Germinal center (tissue), 1 donor: ENCODE measurements at places on chromosomes 7 and 10.

- DNase-seq: no peak
Observed at GRCh38 chr10:16905320-16905719, 88.1 kb upstream of the RSU1 start.

DNA sequence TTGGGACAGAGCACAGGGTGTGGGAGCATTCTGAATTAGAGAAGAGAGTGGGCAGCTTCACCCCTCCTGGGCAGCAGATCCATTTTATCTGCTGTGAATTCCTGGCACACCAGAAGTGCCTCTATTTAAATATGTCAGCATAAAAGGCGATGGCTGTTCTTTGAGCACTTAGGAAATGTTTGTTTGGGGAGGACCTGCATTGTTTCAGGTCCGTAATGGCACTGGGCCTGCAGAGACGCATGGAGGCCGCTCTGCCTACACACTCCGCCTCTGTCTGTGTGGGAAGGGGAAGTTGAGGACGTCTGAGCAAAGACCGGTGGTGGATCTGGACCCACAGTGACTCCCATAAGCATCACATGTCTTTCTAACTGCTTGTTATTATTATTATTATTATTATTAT, 253.2 kb downstream of the CAMK1D start:
- no peak for DNase-seq

DNA sequence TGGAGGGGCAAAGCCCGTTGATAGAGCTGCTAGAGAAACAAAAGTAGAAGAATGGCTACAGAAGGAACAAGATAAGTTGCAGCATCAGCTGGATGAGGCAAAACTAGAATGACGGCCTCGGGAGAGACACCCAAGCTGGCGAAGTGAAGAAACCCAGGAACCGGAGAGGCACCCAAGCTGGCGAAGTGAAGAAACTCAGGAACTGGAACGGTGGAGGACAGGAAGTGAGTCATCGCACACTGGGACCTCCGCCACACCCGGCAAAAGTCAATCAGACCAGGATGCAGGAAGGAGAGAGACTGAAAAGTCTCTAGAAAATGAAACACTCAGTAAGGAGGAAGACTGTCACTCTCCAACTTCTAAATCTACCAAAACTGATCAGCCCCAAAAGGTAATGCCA, 133.0 kb upstream of the NEBL start:
- DNase-seq: no peak

- DNase-seq: no peak
Observed at GRCh38 chr7:147474862-147475261, 1115.7 kb upstream of the C7orf33 start.
